PC-3 (cell line): ENCODE measurements at places on chromosomes 11 and 22. TPM values are rescaled to one million over a fixed set of nuclear protein-coding genes. Genes with fewer than 3 reads are reported as not detected.

Gene KCNQ1
- total RNA-seq, result 0.40 and 3.0 TPM in 2 replicates

GRCh38 chr22:30474683-30475424, 3.0 kb upstream of the SEC14L3 start:
- no peaks in the 10 kb centered on the region; the same call in 1 of the 2 replicates for H3K27me3 ChIP-seq
- no peaks in the 10 kb centered on the region for H3K36me3 ChIP-seq
- H3K4me1 ChIP-seq, result no peaks in the 10 kb centered on the region
- DNase-seq, result no peak
- no peak overlapping the region for H3K27ac ChIP-seq

Gene FOLR2
- total RNA-seq, result not detected in 2 replicates

- H3K36me3 ChIP-seq, result no peaks in the 10 kb centered on the region
- no peak overlapping the region for H3K4me3 ChIP-seq
- H3K4me1 ChIP-seq, result peaks cover 7% of the 10 kb centered on the region
- no peaks in the 10 kb centered on the region for H3K27me3 ChIP-seq
These were observed 117.4 kb upstream of the TMEM45B start for GRCh38 chr11:129698212-129698611.

Gene SAA1
- not detected in 2 replicates for total RNA-seq
